Effector CD8-positive, alpha-beta T cell (primary cell): ENCODE measurements at places on chromosomes 6 and 20.

DNA sequence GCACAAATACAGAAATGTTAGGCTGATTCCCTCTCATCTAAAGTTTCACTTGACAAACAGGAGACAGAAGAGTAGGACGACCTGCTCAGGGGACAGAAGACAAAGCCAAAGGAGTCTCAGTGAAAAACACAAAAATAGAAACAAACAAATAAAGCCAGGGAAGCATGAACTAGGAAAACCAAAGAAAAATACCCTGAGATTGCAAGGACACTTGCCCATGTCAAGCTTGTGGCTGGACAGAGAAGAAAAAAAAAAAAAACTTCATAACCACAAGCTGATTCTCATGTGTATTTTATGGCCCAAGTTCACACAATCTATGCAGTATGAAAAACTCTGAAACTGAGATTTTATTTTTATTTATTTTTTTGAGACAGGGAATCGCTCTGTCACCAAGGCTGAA, 85.6 kb upstream of the BEND6 start:
- no peak for DNase-seq

DNA sequence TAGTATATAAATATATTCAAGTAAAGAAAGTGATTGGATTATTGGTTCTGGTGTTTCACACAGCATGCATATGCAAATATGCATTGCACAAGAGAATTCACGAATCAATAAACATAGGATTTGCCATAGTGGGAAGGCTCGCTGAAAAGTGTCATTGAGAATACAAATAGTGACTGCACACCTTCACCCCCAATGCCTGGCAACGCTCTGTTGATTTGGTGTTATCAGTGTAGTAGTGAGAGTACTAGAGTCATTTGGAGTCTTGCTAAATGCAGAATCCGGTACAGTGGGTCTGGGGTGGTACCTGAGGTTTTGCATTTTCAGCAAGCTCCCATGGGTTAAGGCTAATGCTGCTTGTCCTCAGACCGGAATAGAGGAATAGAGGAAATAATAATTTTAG, 49.7 kb upstream of the NAA20 start:
- DNase-seq: no peak

DNA sequence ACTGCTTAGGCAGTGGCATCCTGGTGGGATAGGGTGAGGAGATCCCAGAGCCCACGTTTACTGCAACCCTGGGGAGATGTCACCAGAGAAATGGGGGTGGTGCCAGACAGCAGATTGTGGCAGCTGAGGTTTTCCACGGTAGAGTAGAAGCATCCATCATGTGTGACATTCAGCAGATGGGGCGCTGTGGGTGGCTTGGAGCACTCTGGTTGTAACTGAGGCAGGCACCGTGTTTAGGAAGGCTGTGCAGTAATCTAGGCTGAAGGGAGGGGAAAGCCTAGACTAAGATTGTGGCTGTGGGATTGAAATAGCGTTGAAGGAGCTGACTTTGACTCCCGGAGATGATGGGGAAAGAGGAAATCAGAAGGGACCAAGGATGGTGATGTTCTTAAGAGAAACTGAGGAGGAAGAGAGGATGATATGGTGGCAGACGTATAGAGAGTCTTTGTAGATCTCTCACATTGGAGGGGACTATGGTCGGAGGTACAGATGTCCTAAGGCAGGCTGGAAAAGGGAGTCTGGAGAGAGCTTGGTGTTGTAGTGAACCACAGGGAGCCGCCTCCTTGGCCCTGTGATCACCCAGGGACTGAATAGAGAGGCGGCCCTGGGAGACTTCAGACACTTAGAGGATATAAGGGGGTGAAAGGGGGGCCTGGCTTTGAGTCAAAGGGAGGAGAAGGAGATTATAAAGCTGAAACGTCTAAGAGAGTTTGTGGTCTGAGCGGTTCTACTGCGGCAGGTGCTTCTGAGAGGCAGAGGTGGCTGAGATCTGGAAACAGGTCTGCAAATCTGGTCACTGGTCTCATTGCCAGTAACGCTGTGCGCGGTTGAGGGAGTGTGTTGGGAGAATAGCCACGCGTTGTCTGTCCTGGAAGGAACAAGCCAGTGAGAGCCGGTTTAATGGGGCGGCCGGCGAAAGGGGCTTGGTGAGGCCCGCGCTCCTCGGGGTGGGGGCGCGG, 792 bp upstream of the MICA start:
- DNase-seq: no peak

DNA sequence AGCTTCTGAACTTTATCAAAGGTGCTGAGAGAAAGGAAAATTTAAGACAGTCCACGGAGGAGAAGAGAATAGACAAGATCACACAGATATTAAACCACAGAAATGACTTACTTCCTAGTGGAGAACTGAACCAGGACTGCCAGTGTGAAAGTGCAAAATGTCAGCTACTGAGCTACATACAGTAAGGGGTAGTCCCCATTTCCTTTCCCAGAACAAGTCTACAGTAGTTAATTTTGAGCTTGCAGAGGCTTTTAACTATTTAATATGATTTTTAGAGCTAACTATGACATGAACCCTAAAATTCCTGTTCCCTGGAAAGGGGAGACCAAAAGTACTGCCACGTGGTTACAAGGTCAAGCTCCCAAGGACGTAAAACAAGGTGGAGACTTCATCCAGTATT, 45.1 kb downstream of the CEP85L start:
- no peak for DNase-seq

DNA sequence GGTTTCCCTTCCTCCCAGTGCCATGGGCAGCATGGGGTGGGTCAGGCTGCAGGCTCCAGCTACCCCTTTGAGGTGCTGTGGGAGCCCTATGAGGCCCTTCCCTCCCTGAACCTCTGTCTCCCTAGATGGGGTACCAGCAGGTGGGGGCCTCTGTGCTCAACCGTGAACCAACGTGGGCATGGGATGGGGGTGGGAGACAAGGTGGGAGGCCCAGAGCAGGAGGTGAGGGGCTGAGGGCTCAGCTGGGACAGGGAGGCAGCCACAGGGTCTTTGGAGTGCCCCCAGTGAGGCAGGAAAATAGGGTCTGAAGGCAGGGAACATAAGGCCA, 33.3 kb downstream of the SUN5 start:
- DNase-seq: no peak

DNA sequence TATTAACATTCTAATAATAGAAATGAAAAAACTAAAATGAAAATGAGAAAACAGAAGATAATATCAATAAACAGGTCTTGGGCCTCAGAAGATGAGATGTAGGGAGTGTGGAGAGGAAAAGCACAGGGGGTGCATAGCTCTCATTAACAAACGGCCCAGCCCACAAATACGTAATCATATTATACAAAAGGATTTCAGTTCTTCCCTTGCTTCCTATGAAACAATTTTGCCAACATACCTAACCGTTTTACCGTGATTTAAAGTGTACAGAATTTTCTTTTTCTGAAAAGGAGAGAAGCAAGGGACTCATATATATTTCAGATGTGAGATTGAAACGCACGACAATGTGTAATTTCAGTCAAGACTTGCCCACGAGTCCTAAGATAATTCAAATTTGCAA, 136.0 kb downstream of the HFE start:
- DNase-seq: no peak

DNA sequence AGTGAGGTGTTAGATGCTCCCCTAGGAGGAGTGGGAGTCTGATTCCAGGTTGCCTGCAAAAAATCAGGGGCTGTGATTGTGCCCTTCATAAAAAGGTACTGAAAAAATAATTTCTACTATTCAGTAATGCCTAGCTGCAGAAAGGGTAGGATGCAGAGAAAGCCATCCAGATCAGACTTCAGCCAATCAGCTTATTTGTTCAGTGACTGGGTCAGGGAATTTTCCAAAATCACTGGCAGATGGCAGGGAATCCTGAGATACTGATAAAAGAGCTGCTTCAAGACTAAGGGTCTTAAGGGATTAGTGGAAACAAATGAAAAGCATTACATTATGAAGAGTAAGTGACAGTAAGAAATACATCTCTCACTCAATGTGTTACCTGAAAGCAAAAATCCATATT, 42.8 kb upstream of the MTRF1L start:
- no peak for DNase-seq

GRCh38 chr20:64166721-64167615, 2.7 kb downstream of the MYT1 start:
- DNase-seq: no peak

GRCh38 chr6:43810965-43811732, 41.1 kb downstream of the VEGFA start:
- no peak for DNase-seq

DNA sequence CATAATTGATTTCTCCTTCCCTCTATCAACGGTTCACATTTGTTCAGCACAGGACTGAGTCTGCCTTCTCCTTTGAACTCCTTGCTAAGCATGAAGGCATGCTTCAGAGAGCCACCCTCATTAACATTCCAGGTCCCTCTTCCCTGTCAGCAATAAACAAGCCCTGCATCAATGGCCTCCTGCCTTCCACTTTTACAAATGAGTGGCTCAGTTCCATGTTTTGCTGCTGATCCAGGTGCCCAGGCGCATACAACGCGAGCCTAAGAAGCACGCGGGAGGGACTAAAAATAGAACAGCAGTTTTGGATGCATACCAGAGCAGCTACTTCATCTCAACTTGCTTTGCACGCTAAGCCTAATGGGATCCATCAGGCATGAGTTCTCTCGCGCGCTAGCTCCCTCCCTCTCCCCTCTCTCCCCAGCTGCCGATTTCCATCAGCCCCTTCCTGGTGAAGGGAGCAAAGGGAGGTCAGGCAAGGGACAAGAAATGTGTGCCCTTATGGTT, 53.4 kb downstream of the TRAF3IP2 start:
- DNase-seq: no peak

DNA sequence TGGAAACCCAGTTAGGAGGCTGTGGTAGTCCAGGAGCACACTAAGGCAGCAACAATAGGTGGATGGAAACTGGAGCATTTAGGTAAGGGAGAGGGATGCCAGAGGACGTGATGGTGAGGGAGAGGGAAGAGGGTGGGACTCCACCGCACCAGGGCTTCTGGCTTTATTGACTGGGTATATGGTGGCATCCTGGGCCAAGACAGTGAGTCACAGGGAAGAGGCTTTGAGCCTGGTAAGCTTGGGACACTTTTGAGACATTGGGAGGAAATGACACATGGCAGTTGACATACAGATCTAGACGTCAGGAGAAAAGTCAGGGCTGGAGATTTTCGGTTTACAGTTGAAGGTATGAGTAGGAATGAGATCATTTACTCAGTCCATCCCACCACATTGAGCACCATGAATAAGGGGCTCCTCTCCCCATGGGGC, 14.9 kb downstream of the NT5E start:
- DNase-seq: no peak

DNA sequence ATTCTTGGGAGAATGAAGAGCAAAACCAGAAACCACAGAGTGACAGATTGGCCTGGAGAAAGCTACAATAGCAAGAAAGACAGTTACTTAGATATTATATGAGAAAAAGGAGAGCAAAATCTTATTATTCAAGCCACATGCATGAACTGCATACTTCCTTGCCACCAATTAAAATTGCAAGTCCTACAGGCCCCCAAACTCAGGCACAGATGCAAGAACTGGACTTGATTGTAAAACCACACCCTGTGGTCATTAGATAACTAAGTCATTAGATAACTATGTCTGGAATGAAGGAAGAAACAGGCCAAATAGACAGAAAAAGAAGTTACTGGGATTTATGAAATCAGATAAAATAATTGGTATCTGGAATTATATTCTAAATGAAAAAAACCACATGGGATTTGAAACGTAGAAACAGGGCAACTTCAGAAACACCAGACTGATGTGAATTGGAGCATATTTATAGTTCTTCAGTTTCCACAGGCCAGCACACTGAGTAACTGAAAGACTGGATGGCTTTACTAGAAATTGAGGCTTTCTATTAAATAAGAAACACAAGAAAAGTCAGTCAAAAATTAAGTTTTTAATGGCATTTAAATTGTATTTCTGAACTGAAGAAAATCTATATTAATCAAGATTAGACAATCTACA, 49.4 kb upstream of the CARMIL1 start:
- DNase-seq: no peak
